ENCODE measurements at places on chromosomes 12 and 14.

- no peak for DNase-seq
Observed at GRCh38 chr12:68234140-68234539, 8.5 kb upstream of the IL26 start.

DNA sequence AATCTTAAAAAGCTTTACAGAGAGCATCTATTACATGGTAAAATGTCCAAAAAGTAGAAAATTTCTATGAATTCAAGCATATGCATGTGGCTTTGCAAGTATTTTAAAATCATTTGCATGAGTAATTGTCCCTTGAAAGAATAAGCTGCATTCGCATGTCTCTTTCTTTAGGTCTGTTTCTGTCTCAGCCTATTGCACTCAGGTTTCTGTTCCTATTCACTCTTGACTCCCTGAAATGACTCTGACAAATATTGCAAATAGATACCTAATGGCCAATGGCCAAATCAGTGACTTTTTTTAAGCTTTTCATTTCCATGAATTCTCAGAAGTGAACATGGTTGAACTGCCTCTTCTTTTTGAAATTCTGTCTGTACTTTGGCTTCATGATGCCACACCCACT lies 6.4 kb upstream of the TTC8 start:
- no peak for DNase-seq

GRCh38 chr12:50198829-50199228 lies 31.7 kb upstream of the CERS5 start:
- no peak for DNase-seq

GRCh38 chr14:96639550-96639949 lies 137.4 kb downstream of the PAPOLA start:
- DNase-seq: no peak

DNA sequence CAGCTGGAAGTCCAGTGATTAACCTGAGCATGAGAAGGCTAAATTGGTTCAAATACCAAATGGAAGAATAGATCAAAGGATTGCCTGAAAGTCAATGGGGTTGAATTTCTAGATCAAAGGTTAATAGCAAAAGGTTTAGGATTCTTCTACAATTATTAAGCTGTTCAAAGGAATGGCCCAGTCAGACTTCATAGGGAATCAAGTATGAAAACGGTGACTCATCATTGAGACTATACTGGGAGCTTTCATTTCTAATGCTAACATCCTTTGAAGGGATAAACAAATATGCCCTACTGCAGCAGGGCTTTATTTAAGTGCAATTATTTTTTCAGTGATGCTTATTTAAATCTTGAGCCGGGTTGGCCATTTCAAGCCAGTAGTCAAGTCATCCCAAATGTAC lies 152.8 kb downstream of the RIMBP2 start:
- DNase-seq: no peak

GRCh38 chr14:55897031-55897430 lies 221.2 kb upstream of the PELI2 start:
- no peak for DNase-seq

DNA sequence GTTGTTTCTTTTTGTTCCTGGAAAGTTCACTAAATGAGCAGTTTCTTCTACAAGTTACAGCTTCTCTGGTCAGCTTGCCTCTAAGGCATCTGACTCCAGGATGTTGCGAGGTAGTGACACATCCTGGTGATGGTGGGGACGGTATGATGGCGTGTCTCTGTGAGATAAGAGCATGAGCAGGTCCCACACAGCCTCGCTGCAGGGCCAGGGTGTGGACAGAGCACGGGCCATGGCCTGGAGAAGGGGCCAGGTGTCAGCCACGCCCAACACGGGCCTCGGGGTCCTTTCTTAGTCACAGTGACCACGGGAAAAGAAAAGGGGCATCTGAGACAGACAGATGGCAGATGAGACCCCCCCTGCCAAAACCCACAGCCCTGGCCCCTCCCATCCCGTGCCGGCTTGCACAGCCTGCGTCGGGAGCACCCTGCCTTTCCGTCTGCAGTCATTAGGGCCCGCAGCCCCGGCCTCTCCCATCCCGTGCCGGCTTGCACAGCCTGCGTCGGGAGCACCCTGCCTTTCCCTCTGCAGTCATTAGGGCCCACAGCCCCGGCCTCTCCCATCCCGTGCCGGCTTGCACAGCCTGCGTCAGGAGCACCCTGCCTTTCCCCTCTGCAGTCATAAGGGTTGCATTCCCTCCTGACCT lies 79.3 kb upstream of the DYNC1H1 start:
- DNase-seq: no peak

GRCh38 chr12:30896461-30896860 lies 30.1 kb upstream of the TSPAN11 start:
- no peak for DNase-seq

GRCh38 chr14:23566778-23567185 lies 809 bp downstream of the AP1G2 start:
- DNase-seq: no peak

- DNase-seq: no peak
Observed at GRCh38 chr14:80770114-80770908, 171.2 kb downstream of the CEP128 start.

DNA sequence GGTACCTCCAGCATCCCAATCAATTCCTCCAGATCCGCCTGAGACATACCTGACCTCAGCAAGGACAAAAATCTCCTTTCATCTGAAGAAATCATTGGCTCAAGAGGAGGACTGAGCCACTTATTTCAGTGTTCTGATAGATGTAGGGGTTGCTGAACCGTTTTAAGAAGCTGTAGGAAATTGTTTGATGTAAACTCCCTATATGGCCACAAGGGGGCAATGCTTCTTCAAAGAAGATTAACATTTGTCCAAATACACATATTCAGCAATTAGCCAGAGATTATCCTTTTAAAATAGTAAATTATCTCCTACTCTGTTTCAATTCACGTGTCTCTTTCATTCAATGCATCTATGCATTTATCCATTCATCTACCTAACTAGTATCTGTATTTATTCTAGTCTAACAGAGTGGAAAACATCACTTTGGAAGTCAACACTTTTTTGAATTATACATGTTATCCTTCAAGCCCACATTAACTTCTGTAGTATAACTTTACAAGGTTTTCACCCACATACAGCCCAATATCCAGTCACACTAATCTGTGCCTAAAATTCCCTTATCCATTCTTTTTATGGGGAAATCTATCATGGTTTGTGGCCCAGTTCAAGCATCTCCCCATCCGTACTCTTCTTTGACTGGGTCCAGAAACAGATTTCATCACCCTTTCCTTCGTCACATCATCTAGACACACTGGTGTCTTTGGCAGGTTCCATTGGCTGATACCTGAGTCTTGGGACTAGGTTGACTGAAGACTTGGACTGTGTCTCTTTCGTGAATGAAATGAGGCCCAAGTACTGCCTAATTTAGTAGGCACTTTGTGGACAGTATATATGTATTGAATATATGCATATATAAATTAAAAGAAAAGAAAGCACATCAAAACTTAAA lies 411.0 kb upstream of the OR4E1 start:
- DNase-seq: peak; percentile 53

DNA sequence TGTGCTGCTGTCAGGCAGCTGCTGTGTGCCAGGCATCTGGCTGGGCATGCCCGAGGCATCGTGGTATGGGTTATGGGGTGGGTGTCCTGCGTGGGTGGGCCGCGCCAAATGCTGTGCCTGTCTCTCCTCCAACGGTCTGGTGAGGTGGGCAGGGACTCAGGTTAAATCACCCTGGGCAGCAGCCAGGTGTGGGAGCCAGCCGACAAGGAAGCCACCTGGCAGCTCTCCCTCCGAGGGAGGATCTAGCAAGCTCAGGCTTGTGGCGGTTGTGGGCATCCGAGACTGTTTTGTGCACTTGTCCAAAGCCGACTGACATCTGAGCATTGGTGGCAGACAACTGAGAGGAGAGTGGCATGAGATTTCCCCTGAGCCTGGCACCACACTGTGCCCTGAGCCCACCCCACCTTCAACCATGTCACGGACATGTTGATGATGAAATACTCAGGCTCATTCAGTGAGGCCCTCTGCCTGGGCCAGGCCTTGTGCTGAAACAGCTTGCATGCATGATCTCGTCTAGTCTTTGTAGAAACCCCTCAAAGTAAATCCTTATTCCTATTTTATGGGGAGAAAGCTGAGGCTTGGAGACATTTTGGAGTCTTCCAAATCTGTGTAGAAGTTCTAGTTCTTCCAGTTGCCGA lies 181.8 kb upstream of the MYL2 start:
- DNase-seq: no peak

DNA sequence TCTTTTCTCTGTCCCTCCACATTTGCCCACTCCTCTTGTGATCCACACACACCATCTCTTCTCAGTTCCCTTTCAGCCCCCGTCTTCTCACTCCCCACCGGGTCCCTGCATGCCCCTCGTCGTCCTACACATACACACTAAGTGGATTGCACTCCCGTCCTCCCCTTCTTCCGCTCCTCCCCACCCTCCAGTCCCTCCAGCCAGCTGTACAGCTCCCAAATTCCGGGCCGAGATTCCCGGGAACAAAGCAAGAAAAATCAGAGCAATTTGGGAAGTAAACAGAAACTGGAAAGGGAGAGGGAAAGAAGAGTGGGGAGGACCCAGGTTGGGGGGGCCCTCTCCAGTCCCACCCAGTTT lies 282 bp upstream of the IGFBP6 start:
- DNase-seq: no peak

DNA sequence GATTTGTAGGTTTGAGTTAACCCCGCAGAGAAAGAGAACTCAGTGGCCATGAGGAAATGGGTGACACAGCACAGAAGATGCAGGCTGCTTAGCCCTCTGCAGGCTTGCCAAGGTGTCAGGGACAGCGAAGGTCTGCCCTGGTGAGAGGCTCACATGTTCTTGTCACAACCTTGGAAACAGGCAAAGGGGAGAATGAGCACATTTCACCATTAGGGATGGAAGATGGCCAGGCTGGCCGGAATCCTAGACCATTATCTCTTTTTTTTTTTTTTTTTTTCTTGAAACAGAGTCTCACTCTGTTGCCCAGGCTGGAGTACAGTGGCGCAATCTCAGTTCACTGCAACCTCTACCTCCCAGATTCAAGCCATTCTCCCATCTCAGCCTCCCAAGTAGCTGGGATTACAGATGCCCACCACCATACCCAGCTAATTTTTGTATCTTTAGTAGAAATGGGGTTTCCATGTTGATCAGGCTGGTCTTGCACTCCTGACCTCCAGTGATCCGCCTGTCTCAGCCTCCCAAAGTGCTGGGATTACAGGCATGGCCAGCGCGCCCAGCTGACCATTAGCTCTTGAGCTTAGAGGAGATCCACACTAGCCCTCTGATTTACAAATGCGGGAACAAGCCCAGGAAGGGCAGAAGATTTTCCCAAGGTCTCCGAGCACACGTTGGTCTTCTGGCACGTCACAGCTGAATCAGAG lies 34.6 kb downstream of the LTBP2 start:
- no peak for DNase-seq

DNA sequence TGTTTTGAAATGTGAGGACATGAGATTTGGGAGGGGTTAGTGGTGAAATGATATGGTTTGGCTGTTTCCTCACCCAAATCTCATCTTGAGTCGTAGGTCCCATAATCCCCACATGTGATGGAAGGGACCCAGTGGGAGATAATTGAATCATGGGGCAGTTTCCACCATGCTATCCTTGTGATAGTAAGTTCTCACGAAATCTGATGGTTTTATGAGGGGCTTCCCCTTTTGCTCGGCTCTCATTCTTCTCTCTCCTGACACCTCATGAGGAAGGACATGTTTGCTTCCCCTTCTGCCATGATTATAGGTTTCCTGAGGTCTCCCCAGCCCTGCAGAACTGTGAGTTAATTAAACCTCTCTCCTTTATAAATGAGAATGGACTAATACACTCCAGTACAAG lies 18.0 kb downstream of the GALNT6 start:
- DNase-seq: no peak

DNA sequence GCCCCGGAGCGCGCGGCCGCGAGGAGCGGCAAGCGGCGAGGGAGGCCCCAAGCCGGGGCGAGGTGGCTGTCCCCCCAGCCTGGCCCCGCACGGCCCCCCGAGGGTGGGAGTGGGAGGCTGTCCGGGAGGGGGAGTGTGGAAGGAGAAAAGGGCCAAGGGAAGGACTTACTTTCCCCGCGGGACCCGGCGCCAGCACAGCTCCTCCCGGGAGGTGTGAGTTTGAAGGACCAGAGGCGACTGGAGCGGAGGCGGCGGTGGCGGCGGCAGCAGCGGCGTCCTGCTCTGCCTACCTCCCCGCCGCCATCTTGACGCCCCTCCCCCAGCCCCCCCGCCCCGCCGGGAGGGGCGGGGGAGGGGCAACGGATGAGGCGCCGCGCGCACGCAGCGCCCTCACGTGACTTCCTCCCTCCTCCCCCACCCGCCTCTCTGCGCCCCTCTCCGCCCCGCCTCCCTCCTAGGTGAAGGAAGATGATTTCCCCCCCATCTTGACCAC lies at the start of gene SBNO1:
SBNO1 (minus strand) TSS at position 316 of the 493 bp plus-strand sequence. CDS start 14,406 bp downstream, outside the sequence.
- DNase-seq: peak; percentile 94

- DNase-seq: no peak
Observed at GRCh38 chr12:78060186-78060585, 229.5 kb downstream of the NAV3 start.

GRCh38 chr14:96376093-96376492 lies 12.8 kb downstream of the GSKIP start:
- DNase-seq: no peak

DNA sequence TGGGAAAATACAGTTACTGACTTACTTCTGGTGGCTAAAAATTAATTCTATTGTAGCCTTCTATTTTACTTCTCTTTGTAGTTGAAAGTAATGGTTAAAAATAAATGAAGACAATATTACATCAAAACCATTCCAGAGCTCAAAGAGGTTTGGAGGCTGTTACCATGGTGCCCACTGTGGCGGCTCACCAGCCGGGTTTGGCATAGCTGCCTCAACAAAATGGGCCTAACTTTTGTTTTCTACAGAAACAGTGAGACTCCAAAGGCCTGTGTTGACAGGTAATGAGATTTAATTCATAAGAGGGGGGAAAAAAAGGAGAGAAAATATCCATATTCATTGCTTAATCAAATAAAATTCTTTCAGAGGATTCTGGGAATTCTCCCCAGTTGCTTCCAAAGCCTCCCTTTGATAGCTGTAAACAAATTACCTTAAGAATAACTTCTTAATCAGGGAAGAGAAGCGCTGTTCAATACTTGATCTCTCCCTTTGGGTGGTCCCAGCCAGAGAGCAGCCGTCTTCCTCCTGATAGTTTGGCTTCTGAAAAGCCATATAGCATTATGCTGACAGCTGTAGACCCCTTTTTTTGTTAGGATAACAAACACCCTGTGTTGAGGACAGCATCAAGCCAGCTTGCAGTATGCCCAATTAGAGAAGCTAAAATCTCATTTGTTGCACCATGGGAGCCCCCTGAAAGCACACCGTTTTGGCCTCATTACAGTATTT lies 266.8 kb downstream of the NEDD1 start:
- DNase-seq: no peak

GRCh38 chr14:99603471-99604277 lies at the start of gene CCDC85C:
TSS of gene CCDC85C (minus strand) at chr14:99604207. CDS start at chr14:99603959, 248 bp downstream.
- DNase-seq: peak; percentile 54

DNA sequence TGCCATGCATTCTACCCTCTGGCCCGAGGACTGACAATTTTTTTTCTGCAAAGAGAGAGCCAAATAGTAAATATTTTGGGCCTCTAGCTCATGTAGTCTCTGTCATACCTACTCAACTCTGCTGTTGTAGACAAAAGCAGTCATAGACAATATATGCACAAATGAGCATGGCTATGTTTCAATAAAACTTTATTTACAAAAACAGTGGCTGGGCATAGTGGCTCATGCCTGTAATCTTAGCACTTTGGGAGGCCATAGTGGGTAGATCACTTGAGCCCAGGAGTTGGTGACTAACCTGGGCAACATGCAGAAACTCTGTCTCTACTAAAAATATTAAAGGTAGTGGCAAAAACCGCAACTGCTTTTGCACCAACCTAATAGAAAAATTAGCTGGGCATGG lies 153.7 kb upstream of the BTG1 start:
- DNase-seq: no peak

- no peak for DNase-seq
Observed at GRCh38 chr12:43981726-43982125, 145.8 kb downstream of the TMEM117 start.

GRCh38 chr12:70467476-70467875 lies 101.4 kb downstream of the KCNMB4 start:
- no peak for DNase-seq

All from activated CD8-positive, alpha-beta T cell treated with anti-CD3 and anti-CD28 coated beads, Interleukin-2, amount 10 ng/mL, durations not matched to agents 7 days and 5 days (primary cell).